ENCODE measurements at places on chromosomes 2 and 18.

DNA sequence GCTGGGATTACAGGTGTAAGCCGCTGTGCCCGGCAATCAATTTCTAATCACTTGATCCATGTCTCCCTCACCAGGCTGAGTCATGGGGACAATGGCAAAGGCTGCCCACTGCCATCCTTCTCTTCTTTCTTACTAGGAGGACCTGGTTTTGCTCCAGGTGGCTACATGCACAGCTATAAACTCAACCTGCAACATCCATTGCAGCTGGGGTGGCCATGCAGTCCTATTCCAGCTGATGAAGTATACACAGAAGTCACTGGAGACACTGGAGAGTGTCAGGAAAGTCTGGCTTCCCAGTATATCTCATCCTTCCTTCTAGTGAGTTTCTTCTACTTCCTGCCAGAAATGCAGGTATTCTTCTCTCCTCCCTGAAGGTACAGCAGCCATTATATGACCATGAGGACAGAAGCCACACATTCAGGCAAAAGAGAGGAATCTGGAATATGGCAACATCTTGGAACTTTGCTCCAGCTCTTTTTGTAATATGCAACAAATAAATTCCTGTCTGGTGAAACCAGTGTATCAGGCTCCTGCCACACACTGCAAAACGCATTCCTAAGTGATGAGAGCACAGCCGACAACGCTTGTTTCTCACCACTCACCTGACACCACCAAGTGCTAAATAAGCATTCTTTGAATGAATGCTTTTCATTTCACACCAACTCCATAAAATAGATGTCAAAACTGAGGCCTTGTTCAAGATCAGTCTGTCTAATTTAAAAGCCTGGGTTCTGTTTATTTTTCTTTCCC lies 32.3 kb downstream of the SCTR start:
- H3K27ac ChIP-seq: peak overlapping the region; percentile 96
- no peak overlapping the region for H3K4me3 ChIP-seq
- peaks cover 8% of the 10 kb centered on the region for H3K27me3 ChIP-seq
- H3K4me1 ChIP-seq: peaks cover 29% of the 10 kb centered on the region

DNA sequence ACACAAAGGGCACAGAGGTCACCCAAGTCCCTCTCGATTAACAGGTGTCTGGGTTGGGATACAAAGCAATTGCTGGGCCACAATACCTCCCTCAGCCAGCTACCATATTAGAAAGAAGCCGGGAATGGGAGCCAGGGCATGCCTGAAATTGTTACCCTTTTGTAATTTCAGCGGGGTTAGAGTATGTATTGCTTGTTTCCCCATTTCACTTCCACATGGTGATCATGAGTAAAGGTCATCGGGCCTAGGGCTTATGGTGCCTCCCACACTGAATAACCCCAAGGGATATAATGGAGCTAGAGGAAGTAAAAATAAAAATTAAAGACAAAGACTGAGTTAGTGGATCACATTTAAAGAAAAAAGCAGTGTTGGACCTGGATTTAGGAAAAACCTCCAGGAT lies 437.2 kb upstream of the KLHL29 start:
- H3K4me1 ChIP-seq: no peaks in the 10 kb centered on the region
- no peaks in the 10 kb centered on the region for H3K36me3 ChIP-seq
- H3K27me3 ChIP-seq: no peaks in the 10 kb centered on the region
- no peak overlapping the region for H3K4me3 ChIP-seq

- H3K4me1 ChIP-seq: peaks cover 9% of the 10 kb centered on the region
- H3K27me3 ChIP-seq: no peaks in the 10 kb centered on the region
- DNase-seq: no peak
- no peak overlapping the region for H3K27ac ChIP-seq
- peaks cover 27% of the 10 kb centered on the region for H3K36me3 ChIP-seq
Measured at GRCh38 chr2:77831060-77831459, 308.9 kb upstream of the LRRTM4 start.

DNA sequence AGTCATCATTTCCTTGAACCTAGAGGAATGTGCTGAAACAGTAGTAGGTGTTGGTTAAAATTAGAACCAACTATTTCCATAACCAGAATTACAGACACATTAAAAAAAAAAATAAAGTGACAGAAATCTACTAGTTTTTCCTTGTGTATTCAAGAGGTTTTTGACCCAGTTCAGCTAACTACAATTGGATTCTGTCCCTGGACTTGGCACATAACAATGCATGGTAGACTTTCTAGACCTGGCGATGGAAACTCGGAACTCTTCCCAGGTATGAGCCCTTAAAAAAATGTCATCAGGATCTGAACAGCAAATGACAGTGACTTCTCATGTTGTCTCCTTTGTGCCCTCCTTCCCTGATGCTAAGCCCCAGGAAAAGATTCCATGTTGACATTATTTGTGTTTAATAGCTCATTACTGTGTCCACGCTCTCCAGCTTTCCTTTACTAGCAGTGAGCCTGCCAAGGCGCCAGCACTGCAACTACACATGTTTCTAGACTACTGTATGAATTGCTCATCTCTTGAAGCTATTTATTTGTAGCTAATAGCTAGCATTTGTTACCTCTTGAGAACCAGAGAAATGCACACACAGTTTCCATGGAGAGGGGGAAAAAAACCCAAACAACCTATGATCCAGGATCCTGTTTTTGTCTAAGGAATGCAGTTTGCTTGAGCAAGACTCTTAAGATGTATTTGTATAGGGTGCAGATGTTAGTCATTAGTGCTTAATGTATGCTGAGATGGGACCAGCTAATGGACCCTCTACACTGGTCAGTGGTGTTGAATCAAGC lies 148.5 kb downstream of the FMNL2 start:
- H3K4me3 ChIP-seq: no peak overlapping the region
- no peaks in the 10 kb centered on the region for H3K36me3 ChIP-seq
- no peak for DNase-seq
- H3K4me1 ChIP-seq: peaks cover 25% of the 10 kb centered on the region
- no peaks in the 10 kb centered on the region for H3K27me3 ChIP-seq
- no peak overlapping the region for H3K27ac ChIP-seq

DNA sequence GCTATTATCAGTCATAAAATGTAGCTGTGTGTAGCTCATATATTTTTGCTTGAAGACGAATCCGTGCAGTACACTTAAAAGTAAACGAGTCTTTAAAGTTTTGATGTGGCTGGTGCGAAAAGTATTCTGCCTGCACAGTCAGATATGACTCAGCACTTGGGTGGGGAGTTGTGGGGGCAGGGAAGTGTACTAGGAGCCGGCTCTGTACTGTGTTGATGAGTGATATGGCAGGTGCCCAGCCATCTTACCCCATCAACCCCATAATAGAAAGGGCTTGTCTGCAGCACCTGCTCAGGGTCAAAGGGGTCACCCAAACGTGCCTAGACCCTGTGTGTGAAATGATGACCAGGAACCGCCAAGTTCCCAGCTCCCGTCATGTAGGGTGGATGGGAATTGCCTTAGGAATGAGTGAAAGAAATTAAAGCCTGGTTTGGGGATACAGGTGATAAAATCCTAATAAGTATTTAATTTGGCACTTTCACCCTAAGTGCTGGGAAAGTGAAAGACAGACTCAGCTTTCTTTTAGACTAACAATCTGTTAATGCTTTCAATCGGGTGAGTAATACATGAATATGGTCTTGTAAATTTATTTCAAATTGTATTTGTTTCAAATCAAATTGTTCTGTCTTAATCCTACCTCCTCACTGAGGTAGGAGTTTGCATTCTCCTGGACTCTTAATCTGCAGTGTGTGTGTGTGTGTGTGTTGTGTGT lies 48.0 kb downstream of the BCL2L11 start:
- H3K27me3 ChIP-seq: no peaks in the 10 kb centered on the region
- H3K27ac ChIP-seq: peak overlapping the region; percentile 4
- peaks cover 16% of the 10 kb centered on the region for H3K36me3 ChIP-seq
- no peak for DNase-seq
- no peak overlapping the region for H3K4me3 ChIP-seq
